ENCODE measurements at places on chromosomes 16 and 17.

DNA sequence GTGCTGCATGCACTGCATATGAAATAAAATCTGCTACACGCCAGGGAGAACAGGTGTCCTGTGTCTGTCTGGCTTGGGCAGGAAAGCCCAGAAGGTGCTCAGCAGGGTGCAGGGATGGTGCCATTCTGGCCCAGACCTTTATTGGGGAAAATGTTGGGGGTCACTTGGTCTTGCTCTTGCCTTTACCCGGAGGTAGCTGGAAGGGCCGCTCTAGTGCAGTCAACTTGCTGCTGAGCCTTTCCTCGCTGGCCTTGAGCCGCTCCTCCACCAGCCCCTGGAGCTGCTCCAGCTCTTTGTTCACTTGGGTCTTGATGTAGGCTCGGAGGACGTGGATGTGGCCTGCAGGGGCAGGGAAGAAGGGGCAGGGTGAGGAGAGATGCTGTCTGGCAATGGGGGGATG, 4.5 kb downstream of the CFAP119 start:
- DNase-seq = no peak

DNA sequence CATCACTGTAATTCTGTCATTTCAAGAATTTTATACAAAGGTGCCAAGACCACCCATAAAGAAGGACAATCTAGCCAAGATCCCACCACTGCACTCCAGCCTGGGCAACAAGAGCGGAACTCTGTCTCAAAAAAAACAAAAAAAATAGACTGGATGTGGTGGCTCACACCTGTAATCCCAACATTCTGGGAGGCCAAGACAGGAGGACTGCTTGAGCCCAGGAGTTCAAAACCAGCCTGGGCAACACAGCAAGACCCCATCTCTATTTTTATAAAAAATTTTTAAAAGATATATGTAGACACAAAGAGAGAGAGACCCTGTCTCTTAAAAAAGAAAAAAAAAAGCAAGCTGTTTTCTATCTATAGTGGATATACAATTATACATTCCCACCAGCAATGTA, 8.8 kb downstream of the UBE2G1 start:
- no peak for DNase-seq

DNA sequence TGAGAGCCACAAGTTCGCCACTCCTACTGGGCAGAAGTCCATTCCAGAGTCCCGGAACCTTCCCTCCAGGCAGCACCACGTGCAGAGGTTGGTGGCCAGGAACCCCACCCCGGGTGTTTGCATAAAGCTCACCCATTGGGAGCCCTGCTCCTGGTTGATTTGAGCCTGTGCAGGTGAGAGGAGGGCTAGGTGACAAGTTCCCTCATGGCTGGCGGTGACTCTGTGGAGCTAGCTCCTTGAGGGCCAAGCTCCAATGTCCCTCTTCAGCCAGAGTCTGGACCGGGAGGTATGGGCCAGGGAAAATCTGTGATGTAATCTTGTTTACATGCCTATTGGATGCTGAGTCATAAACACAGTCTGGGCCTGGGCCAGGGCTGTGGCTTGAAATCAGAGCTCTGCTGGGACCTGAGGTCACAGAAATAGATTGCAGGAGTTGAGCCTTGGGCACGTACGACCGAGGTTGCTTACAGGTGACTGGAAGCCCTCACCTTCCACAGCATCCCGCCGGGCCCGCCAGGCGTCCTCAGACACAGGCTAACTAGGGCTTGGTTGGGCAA, 118.9 kb downstream of the AATF start:
- DNase-seq = peak; percentile 94

DNA sequence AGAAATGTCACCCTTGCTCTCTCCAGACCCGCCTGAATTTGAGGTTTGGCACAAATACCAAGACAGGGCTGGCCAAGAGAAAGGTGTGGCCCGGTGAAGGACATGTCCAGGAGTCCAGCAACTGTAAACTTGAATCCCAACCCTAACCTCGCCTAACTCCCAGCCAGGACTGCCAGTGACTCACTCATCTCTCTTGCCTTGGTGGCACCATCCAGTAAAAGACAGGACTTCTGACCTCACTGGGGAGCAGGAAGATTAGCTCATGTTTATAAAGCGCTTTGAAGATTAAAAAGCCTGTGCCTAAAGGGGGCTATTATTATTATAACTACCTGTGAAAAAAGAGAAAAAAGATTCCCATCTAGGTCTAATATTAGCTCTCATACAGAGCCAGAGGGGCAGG, 335.3 kb downstream of the SOX9 start:
- peak; percentile 79 for DNase-seq
